Tibial artery (tissue), 4 donors: ENCODE measurements at places on chromosomes 7 and 10.

- no peak for DNase-seq
- H3K4me3 ChIP-seq, result peak overlapping the region; percentile 98
- no peaks in the 10 kb centered on the region for H3K36me3 ChIP-seq
- no peaks in the 10 kb centered on the region for H3K27me3 ChIP-seq
- H3K4me1 ChIP-seq, result peaks cover 63% of the 10 kb centered on the region
These were observed 1.4 kb downstream of the VOPP1 start for GRCh38 chr7:55570939-55571338.

GRCh38 chr10:1116696-1117280 lies 60.6 kb downstream of the WDR37 start:
- H3K36me3 ChIP-seq, result peaks cover 78% of the 10 kb centered on the region
- DNase-seq, result no peak
- H3K27me3 ChIP-seq, result no peaks in the 10 kb centered on the region
- H3K4me1 ChIP-seq, result no peaks in the 10 kb centered on the region
- H3K27ac ChIP-seq, result no peak overlapping the region
- H3K4me3 ChIP-seq, result no peak overlapping the region

- peaks cover 7% of the 10 kb centered on the region for H3K27me3 ChIP-seq
- no peak overlapping the region for H3K27ac ChIP-seq
- H3K36me3 ChIP-seq, result no peaks in the 10 kb centered on the region
- peaks cover under 1% of the 10 kb centered on the region for H3K4me1 ChIP-seq
- H3K4me3 ChIP-seq, result no peak overlapping the region
These were observed 32.7 kb upstream of the LOXL4 start for GRCh38 chr10:98300526-98301229.

DNA sequence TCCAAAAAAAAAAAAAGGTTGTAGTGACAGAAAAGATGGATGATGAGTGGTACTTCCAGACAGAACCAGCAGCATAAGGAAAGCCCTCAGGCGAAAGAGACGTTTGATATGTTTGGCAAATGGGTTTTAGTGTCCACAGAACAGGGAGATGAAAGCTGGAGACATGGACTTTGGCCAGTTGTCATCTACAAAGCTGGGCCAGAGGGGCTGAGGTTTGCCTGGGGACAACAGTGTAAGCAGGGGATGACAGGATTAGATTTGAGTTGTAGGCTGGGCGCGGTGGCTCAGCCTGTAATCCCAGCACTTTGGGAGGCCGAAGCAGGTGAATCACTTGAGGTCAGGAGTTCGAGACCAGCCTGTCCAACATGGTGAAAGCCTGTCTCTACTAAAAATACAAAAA lies 47.8 kb upstream of the ELN start:
- no peak overlapping the region for H3K4me3 ChIP-seq
- no peaks in the 10 kb centered on the region for H3K27me3 ChIP-seq
- H3K4me1 ChIP-seq, result peaks cover 29% of the 10 kb centered on the region
- no peaks in the 10 kb centered on the region for H3K36me3 ChIP-seq

DNA sequence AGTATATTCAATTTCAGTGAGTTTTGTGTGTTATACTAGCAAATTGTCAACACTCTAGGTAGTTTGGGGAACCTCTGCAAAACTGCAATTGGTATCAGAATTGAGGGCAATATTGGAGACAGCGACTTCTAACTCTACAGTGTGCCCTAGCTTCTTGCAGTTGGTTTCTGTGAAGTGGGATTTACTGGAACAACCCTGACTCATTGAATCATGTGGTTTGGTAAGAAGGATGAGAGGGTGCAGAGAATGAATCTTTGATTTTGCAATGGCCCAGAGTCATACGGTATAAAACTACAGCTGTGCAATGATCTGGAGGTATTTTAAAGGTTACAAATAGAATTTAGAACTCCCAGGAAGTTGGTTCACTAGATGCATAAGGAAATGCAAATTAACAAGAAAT lies 129.1 kb upstream of the PPP1R3A start:
- H3K4me1 ChIP-seq, result no peaks in the 10 kb centered on the region
- DNase-seq, result no peak
- no peak overlapping the region for H3K27ac ChIP-seq
